ENCODE measurements at places on chromosomes 6 and 20.

DNA sequence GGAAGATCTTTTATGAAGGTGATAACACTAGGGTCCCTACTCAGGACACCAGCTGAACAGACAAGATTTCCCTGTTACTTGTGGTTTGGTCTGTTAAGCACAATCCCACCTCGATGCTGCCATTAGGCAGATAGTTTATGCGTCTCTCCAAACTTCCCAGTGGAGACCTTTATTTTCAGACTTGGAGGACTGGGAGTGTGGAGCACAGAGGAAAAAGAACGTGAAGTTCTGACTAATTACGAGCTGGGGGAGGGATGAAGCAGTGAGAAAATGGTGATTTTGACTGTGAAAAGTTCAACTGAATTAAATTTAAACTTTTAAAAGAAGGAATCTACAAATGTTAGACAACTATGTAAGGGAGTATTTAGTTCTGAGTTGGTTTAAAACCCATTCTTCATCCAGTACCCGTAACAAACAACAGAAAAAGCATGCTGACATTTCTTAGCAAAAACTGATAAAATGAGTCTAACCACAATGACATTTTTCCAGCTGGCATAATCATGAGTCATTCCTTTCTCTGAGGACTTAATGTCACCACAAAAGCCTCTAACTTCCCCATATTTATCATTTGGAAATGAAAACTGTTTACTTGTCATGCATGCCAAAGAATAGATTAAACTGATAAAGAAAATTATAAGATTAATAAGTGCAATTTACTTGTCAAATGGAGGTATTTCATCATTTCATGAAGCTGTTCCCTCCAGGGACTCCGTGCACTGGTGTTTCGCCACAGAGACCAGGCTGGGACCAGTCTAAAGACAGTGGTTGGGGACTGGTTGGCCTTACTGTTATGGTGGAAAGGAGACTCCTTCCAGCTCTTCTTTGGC, 113.3 kb upstream of the SSTR4 start:
- DNase-seq = peak; percentile 11

DNA sequence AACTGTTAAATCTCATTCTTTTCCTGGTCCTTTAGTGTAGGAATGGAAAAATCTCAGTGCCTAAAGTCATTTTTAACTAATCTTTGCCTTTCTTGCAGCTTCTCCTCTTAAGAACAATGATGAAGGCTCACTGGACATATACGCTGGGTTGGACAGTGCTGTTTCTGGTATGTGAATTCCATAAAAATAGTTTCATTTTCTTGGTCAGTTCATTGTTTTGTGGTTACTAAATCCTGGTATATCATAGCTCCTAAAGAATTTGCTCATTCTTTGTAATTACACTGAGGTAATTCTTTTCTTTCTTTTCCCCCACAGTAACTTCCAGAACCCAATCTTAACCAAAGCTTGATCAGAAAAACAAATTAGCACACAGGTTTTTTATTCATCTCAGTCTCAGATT, 23.4 kb downstream of the CASP8AP2 start:
- DNase-seq = no peak

DNA sequence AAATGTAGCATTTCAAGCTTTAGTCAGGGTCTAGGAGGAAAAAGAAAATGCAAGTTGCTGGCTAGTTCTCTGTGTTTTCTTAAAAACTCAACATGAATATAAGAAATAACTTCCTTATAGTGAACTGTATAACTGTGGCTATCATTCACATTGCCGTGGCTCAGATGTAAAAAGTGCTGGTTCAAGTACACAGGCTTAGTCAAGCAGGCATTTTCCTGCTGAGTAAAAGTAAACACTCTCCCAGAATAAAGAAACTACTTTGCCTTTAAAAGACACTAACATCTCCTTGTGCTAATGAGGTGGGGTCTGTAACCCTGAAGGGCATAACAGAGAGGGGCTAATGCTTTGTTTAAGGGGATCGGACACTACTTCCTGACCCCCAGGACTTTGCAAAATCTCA, 3.3 kb downstream of the ATP5F1E start:
- no peak for DNase-seq

DNA sequence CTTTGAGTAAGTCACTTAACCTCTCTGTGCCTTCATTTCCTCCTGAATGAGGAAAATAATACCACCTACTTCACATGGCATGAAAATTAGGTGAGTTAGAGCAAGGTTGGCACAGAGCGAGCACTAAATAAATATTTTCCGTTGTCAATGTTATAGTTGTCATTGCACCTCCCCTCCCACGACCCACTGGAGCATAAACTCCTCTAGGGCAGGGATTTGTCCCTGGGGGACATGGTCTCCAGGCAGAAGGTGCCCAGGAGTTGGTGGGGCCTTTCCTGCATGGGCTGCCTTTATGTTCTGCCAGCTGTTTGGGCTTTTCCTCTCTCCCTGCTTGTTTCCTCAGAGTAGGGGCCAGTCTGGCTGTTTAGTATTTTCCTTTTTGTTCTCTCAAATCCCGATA, 1.3 kb upstream of the ANGPT4 start:
- no peak for DNase-seq

- DNase-seq = no peak
These were observed 4.5 kb downstream of the IGF2R start for GRCh38 chr6:159973406-159973805.

GRCh38 chr20:50824137-50824536, 29.3 kb downstream of the BCAS4 start:
- no peak for DNase-seq

GRCh38 chr6:42428326-42429041, 23.2 kb downstream of the TRERF1 start:
- DNase-seq = no peak

DNA sequence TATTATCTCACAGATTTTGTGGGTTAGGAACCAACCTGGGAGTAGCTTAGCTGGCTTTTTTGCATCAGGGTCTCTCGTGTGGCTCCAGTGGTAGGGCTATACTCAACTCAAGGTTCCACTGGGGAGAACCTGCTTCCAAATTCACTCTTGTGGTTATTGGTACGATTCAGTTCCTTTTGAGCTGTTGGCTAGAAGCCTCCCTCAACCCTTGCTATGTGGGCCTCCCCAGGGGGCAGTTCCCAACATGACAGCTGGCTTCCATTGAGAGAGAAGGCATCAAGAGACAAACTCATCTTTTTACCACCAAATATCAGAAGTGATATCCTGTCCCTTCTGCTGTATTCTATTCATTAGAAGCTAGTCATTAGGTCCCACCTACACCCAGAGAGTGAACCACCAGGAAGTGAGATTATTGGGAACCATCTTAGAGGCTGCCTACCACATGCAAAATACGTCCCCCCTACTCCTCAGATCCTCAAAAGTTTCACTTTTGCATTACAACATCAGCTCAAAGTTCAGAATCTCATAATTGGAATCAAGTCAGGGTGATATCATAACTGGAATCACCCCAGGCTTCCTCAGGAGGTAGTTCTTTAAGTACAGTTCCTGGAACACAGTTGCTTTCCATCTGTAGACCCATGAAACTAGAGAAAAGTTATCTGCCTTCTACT, 30.9 kb downstream of the MKKS start:
- DNase-seq = no peak

DNA sequence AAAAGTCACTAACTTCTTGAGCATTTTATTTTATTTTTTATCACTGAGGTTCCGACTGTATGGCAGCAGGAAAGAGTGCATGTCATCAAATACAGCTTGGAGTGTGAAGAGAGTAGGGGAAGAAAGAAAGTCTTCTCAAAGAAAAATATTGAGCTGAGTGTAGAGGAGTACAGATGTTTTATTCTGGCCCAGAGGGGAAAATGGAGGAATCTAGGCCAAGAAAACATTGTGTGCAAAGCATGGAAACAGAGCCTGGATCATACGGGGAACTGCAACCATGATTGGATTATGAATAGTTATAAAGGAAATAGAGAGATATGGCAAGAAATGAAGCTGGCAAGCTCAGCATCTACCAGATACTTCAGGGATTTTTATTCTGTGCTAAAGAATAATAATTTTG, 104.2 kb upstream of the SCGN start:
- DNase-seq = no peak

DNA sequence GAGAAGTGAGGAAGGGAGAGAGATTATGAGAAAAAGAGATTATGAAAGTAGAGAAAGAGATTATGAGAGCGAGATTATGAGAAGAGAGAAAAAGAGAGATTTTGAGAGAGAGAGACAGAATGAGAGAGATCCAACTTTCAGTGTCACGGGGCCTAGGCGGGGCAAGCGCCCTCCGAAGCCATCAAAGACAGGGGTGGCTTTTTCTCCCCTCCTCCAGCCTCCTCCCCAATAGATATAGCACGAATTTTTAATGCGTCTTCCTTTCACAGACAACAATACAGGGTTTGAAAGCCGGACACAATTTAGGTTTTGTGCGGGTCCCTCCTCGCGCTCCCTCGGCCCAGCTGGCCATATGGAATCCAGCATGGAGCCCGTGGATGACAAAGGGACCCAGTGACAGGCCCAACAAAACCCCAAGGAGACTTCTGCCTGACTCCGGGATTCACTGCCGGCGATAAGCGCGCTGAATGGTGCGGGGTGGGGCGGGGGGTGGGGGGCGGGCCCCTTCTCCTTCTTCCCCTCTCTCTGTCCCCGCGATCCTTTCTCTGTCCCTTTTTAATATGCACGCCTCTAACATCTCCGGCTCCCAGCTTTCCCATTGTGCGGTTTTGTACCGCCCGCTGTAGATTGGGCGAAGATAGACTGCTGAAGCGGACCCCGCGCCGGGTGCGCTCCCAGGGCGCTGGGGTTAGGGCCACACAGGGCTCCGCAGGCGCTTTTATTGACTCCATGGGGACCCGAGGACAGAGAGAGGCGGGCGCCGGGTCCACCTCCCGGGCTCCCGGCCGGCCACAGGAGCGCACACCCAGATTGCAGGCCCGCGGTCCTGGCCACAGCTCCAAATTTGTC, 5.4 kb downstream of the NKX2-2 start:
- DNase-seq = no peak

DNA sequence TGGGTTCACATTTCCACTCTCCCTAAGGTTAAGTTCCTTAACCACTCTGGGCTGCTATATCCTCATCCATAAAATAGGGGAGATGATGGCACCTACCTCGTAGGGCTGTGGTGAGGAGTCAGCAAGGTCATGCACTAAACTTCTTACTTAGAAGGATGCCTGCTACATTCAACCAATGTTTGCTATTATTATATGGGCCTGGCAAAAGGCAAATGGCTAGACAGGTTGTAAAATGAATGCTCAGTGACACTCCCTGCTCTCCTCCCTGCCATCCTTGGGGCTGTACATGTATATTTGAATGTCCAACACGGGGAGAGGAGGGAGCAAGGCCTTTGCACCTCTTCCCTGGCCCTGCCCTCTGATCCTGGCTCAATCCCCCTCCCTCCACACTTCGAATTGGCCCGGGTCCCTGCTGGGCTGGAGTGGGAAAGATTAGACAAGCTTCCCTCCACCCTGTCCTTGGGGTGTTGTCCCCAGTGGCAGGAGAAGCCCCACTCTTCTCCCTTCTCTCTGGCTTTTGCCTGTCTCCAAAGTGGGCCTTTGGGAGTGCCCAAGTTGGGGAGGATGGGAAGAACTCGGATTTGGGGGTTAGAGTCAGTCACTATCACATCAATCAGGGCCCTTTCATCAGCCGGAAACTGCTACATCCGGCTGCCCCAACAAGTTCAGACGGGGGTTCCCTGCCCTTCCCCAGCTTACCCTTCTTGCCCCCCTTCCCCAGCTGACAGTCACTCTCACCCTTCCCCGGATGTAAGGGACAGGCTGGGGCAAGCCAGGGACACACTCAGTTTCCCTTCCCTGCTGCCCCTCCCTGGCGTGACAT, 36.3 kb upstream of the VEGFA start:
- DNase-seq = no peak

- DNase-seq = peak; percentile 72
These were observed 18.9 kb upstream of the DSN1 start for GRCh38 chr20:36792422-36792821.

GRCh38 chr6:125154761-125155135, 1.2 kb downstream of the TPD52L1 start:
- no peak for DNase-seq
